ENCODE measurements at places on chromosomes 7 and 10. TPM values are rescaled to one million over a fixed set of nuclear protein-coding genes. Genes with fewer than 3 reads are reported as not detected.
A peak's percentile ranks its signal among the peaks of the same experiment; 100 is the strongest.

ADAM22 gene
- 10.9 TPM for total RNA-seq

PKD2L1 gene
- not detected for total RNA-seq

LUC7L2 gene
- 72.3 TPM for total RNA-seq

NUTM2E gene
- total RNA-seq = not detected

DNA sequence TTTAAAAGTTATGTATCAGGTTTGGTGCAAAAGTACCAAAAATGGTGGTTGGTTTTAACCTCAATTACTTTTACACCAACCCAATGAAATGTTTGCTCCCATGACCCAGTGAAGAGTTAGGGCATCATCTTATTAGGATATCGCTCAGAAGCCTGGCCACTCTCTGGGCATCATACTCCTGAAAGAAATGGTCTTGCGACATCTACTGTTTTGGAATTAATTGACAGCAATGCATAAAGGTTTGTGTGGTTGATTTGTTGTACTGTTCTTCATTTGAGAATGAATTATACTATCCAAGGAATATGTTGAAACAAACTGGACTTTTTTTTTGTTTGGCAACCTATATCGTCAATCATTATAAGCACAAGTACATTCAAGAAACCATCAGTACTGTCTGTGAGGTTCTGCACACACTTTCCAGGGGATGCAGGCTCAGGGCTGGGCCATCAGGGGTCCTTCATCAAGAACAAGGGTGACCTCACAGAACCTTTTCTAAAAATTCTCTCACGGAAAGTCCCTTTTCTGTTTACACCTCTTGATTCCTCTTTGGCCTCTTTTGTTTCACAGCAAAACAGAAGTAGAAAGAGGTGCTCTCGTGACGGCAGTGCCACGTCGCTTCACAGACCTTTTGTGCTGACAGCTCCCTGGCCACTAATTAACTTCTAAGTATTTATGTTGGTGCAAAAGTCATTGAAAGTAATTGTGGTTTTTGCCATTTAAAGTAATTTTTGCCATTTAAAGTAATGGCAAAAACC, 117.2 kb upstream of the KLF6 start:
- H3K27me3 ChIP-seq = no peaks in the 10 kb centered on the region
- DNase-seq = no peak
- no peak overlapping the region for H3K27ac ChIP-seq
- no peak overlapping the region for H3K4me3 ChIP-seq
- no peaks in the 10 kb centered on the region for H3K4me1 ChIP-seq

- H3K4me1 ChIP-seq = no peaks in the 10 kb centered on the region
- H3K27me3 ChIP-seq = no peaks in the 10 kb centered on the region
- no peak overlapping the region for H3K4me3 ChIP-seq
- no peak for DNase-seq
- no peak overlapping the region for H3K27ac ChIP-seq
- H3K36me3 ChIP-seq = no peaks in the 10 kb centered on the region
These were observed 16.2 kb upstream of the NME8 start for GRCh38 chr7:37832194-37832593.

- H3K36me3 ChIP-seq = no peaks in the 10 kb centered on the region
- no peaks in the 10 kb centered on the region for H3K4me1 ChIP-seq
- H3K4me3 ChIP-seq = no peak overlapping the region
- no peak overlapping the region for H3K27ac ChIP-seq
- DNase-seq = peak; percentile 63
- H3K27me3 ChIP-seq = no peaks in the 10 kb centered on the region
These were observed 154.8 kb downstream of the GRID1 start for GRCh38 chr10:86211691-86212390.

DNA sequence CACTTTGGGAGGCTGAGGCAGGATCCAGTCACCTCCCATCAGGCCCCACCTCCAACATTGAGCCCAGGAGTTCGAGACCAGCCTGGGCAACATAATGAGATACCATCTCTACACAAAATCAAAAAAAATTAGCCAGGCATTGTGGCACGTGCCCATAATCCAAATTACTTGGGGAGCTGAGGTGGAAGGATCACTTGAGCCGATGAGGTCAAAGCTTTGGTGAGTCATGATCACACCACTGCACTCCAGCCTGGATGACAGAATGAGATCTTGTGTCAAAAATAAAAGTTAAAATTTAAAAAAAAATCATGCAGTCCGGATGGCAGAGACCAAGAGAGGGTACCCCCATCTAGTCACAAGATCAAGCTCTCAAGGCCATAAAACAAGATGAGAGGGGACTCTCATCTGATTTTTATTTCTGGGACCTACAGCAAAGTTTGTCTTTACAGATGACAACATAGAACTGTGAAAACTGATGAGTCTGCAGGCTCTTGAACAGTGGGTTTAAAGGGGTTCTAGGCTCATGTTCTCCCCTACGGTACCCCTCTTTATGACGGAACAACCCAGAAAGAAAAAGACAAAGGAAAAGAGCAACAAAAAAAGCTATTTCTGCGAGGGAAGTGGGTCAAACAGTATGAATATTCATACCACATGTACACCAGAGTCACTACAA, 28.9 kb upstream of the CREB3L2 start:
- no peak overlapping the region for H3K4me3 ChIP-seq
- H3K27me3 ChIP-seq = no peaks in the 10 kb centered on the region
- no peaks in the 10 kb centered on the region for H3K4me1 ChIP-seq
- DNase-seq = no peak
- H3K27ac ChIP-seq = no peak overlapping the region
- no peaks in the 10 kb centered on the region for H3K36me3 ChIP-seq

DNA sequence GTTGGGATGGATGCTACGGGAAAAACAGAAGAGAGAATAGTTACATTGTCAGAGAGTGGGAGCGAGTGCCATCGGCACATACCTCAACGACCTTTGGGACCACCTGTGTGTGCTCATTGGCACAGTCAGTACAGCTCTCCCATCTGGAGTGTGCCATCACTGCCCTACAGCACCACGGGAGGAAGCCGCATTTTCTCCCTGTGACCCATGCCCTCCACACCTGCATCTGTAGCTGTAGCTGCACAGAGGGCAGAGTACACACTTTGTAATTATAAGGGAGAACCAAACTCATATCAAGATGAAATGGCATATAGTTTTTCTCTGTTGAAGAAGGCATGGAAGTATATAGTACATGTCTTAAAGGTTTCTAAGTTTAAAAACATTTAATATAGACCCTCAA, 207.4 kb downstream of the LHFPL3 start:
- H3K36me3 ChIP-seq = no peaks in the 10 kb centered on the region
- no peak for DNase-seq
- no peak overlapping the region for H3K27ac ChIP-seq
- H3K4me3 ChIP-seq = no peak overlapping the region

- H3K27me3 ChIP-seq = no peaks in the 10 kb centered on the region
- H3K27ac ChIP-seq = no peak overlapping the region
- DNase-seq = no peak
- H3K36me3 ChIP-seq = no peaks in the 10 kb centered on the region
- H3K4me1 ChIP-seq = no peaks in the 10 kb centered on the region
- no peak overlapping the region for H3K4me3 ChIP-seq
These were observed 103.5 kb downstream of the GPR26 start for GRCh38 chr10:123769647-123770046.

DNA sequence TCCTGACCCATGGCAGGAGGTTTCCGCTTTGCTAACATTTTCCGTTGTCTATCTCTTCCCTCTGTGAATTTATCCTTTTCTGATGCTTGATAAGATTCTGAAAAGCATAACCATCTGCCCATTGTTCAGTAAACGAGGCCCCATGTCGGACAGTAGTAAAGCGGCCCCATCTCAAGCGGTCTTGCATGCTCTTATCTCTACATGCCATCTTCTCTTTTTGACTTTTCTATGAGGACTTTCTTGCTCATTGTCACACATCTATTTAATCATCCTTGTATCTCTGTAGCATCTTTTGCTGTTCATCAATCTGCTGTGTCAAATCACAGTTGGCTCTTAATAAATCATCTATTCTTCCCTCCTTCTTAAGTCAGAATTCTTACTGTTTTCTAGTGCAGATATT, 37.6 kb downstream of the ZNF248 start:
- H3K4me1 ChIP-seq = no peaks in the 10 kb centered on the region
- no peak for DNase-seq
- H3K36me3 ChIP-seq = no peaks in the 10 kb centered on the region
- H3K27me3 ChIP-seq = no peaks in the 10 kb centered on the region
- H3K27ac ChIP-seq = no peak overlapping the region
- H3K4me3 ChIP-seq = no peak overlapping the region

- peak overlapping the region; percentile 65 for H3K4me3 ChIP-seq
- H3K27ac ChIP-seq = no peak overlapping the region
- DNase-seq = no peak
- H3K27me3 ChIP-seq = no peaks in the 10 kb centered on the region
- peaks cover 3% of the 10 kb centered on the region for H3K4me1 ChIP-seq
These were observed 44.1 kb downstream of the HTR7 start for GRCh38 chr10:90813594-90814365.

- no peaks in the 10 kb centered on the region for H3K4me1 ChIP-seq
- DNase-seq = no peak
- no peaks in the 10 kb centered on the region for H3K27me3 ChIP-seq
These were observed 17.2 kb downstream of the SAP25 start for GRCh38 chr7:100556541-100556940.

DNA sequence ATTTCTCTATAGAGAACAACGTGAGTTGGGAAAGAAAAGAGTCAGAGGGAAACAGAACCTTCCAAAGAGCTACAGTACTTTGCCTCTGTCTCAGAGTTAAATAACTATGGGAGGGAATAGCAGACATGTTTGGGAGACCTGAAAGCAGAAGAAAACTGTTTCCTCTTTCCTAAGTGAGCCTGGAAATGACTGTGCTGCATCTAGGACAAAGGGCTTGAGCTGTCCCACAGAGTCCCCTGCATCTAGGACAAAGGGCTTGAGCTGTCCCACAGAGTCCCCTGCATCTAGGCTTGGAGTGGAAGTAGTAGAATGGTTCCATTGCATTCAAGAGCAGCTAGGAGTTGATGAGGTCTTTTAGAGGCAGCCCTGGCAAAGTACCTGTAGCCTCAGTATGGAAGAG, 149.7 kb downstream of the DKK1 start:
- no peaks in the 10 kb centered on the region for H3K36me3 ChIP-seq
- no peak overlapping the region for H3K27ac ChIP-seq
- H3K4me1 ChIP-seq = no peaks in the 10 kb centered on the region
- DNase-seq = peak; percentile 51

GRCh38 chr7:139523968-139524815, 707 bp downstream of the CLEC2L start:
- peaks cover 65% of the 10 kb centered on the region for H3K27me3 ChIP-seq
- H3K4me1 ChIP-seq = peaks cover 2% of the 10 kb centered on the region
- H3K36me3 ChIP-seq = no peaks in the 10 kb centered on the region
- no peak overlapping the region for H3K4me3 ChIP-seq
- DNase-seq = peak; percentile 76
- no peak overlapping the region for H3K27ac ChIP-seq

GRCh38 chr10:97024168-97025073, 161.3 kb downstream of the SLIT1 start:
- no peak overlapping the region for H3K4me3 ChIP-seq
- H3K27me3 ChIP-seq = no peaks in the 10 kb centered on the region
- no peaks in the 10 kb centered on the region for H3K36me3 ChIP-seq
- DNase-seq = no peak

DNA sequence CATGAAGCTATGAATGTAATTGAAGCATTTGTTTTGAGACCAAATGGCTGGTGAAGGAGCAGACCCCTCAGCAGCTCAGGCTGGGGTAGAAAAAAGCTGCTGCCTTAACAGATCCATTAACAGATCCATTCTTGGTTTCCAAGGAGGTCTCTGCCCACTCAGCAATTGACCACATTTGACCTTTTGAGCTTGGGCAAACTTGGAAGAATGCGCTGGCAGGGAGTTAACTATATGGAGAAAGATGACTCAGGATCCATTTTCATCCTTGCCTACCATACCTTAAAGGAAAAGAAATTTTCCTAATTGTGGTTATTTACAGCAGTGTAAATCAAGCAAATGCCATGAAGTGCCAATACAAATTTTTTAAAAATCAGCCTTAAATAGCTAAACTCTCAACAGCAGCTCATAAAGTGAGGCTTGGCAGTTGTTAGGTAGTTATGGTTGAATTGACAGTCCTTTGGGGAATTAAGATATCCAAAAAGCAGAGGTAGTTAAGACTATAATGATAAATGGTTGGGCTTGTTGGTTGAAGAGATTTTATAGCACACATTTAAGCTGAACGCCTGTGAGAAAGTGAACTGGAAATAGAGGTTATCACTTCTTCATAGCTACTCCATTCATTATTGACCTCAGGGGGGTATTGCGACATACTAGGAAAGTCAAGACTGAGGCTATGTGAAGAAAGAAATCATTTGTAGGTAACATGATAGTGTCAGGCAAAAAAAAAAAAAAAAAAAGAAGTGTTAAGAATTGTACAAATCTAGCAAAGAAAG, 83.9 kb downstream of the MKX start:
- no peak overlapping the region for H3K27ac ChIP-seq
- H3K4me1 ChIP-seq = no peaks in the 10 kb centered on the region
- no peaks in the 10 kb centered on the region for H3K36me3 ChIP-seq
- DNase-seq = no peak
- H3K4me3 ChIP-seq = no peak overlapping the region

DNA sequence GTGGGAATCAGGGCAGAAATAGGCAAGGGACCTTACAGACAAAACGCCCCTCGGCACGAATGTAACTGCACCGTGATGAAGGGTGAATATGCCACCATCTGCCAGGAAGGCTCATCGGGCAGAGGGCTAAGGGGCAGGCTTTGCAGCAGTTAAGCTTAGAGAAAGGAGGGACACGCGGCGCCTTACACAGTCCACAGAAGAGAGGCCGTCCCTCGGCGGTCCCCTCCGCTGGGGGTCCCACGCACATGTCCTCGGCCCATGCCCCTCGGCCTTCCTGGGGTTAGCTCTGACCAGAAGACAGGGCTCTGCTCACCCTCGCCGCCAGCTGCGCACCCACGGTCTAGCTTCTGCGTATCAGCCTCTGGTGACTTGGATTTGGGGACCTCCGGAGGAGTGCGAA, 141.1 kb downstream of the DYNC2I1 start:
- no peak overlapping the region for H3K4me3 ChIP-seq
- no peak overlapping the region for H3K27ac ChIP-seq
- H3K4me1 ChIP-seq = no peaks in the 10 kb centered on the region
- DNase-seq = no peak

DNA sequence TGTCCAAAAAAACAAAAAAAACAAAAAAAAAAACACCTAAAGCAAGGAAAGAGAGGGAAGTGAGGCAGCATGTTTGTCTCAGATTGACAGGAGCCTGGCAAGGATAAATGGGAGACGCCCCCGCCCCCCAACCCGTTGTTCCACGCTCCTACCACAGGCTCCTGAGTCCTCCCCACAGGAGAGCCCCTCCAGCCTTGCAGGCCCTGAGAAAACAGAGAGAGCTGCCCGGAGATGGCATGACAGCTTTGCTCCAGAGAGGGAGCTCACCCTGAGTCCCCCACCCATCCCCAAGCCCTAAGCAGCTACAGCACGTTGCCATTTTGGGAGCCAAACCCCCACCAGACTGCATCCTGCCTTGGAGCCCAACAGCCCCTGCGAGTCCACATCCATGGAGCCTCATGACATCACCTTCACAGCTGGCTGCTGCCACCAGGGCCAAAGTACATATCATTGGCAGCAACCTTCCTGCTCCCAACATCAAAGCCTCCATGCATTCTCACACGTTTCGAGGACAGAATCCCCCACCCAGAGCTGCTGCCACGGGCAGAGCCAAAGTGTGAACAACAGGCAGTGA, 1283.3 kb downstream of the TYW1 start:
- no peak overlapping the region for H3K27ac ChIP-seq
- no peak overlapping the region for H3K4me3 ChIP-seq
- H3K4me1 ChIP-seq = no peaks in the 10 kb centered on the region
